ENCODE measurements at places on chromosomes 3 and 15. TPM values are rescaled to one million over a fixed set of nuclear protein-coding genes. Genes with fewer than 3 reads are reported as not detected.
A peak's percentile ranks its signal among the peaks of the same experiment; 100 is the strongest.

DNA sequence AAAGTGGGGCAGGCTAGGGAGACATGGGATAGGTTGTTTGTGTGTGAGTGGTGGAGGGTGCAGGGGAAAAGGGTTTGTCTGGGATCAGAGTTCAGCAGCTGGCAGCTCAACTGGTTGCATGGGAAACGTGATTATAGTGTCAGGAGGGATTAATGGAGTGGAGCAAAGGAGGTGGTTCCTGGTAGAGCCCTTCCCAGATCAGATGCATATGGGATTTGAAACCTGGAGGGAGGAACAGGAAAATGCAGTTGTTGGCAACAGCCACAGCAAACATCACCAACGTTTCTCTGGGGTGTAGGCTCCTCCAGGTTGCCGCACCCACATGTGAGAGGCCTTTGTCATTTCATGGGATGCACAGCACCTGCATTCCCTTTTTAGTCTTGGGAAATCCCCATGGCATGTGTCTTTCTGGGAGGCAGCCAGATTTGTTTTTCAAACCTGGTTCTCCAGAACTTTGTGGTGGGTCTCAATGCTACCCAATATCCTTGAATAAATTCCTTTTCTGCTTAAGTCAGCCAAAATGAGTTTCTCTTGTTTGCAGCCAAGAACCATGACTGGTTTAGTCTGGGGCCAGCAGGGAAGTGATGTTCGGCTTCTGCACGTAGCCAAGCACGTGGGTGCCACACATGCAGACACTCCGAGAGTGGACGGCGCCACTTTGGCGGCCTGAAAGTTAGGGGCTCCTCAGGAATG lies 61.3 kb downstream of the BDH1 start:
- no peaks in the 10 kb centered on the region for H3K27me3 ChIP-seq
- H3K4me1 ChIP-seq = no peaks in the 10 kb centered on the region
- H3K4me3 ChIP-seq = no peak overlapping the region

- H3K36me3 ChIP-seq = no peaks in the 10 kb centered on the region
- no peak for DNase-seq
Measured at GRCh38 chr3:184030536-184030935, 1.0 kb upstream of the HTR3D start.

GRCh38 chr15:66308531-66308930 lies 15.2 kb downstream of the DIS3L start:
- no peak overlapping the region for H3K4me3 ChIP-seq
- no peaks in the 10 kb centered on the region for H3K4me1 ChIP-seq
- H3K36me3 ChIP-seq = peaks cover 15% of the 10 kb centered on the region
- H3K27ac ChIP-seq = no peak overlapping the region

DNA sequence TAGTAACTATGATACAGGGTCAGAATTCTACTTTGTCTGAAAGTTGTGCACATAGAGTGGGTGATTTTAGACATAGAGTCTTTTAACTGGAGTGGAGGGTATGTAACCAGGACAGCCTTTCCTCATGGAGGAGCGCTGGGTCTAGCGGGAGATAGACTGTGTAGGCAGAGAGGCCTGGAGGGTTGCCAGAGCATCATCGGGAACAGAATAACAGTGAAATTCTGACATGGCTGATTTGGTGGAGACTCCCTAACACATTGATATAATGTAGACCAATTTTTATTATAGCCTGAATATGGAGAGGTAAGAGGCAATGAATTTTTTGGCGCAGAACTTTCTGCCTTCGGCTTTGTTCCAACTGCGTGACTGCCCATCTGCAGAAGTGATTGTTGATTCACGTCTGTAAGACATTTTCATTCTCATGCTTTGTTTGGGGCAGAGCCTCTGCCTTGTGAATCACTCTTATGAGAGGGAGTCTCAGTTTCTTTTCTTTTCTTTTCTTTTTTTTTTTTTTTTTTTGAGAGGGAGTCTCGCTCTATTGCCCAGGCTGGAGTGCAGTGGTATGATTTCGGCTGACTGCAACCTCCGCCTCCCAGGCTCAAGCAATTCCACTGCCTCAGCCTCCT lies 16.0 kb downstream of the LPP start:
- H3K27me3 ChIP-seq = no peaks in the 10 kb centered on the region
- DNase-seq = peak; percentile 40

GRCh38 chr15:20352241-20353200 lies 189.1 kb downstream of the GOLGA6L6 start:
- peaks cover 3% of the 10 kb centered on the region for H3K27me3 ChIP-seq
- no peak for DNase-seq
- H3K4me1 ChIP-seq = peaks cover 7% of the 10 kb centered on the region
- H3K36me3 ChIP-seq = no peaks in the 10 kb centered on the region
- no peak overlapping the region for H3K27ac ChIP-seq

DNA sequence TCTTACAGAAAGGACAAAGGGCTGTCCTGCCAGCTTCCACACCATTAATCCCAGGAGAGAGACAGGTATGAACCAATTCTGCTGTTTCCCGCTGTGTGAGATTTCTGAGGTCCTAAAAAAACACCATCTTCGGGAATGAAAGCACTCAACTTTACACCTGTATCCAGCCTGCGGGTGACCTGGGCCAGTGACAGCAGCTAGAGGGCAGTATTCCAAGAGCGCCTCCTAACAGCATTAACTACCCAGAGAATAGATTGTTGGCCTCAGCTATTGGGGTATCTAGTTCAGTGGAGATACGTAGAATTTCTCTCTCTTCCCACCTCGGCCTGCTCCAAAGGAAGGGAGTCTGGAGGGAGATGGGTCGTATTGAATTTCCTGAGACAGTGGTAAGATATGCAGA lies 55.1 kb downstream of the WDR76 start:
- peaks cover 2% of the 10 kb centered on the region for H3K4me1 ChIP-seq
- H3K4me3 ChIP-seq = no peak overlapping the region
- H3K27me3 ChIP-seq = no peaks in the 10 kb centered on the region

DNA sequence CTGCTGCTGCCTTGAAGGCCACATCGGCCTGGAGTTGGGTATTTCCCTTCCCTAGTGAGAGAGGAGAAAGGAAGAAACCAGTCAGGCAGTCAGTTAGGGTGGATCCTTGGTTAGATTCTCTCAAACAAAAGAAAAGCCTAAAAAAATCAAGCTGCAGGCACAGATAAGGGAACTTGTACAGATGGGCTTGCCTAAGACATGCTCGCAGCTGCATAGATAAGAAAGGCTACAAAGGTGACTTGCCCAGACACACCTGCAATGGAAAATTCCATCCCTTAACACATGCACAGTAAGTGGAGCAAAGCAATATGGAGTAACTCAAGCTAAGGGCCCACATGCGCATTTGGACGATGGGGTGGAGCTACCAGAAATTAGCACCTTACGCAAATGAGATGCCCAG lies 199.7 kb upstream of the ARPP21 start:
- H3K36me3 ChIP-seq = no peaks in the 10 kb centered on the region
- no peak overlapping the region for H3K27ac ChIP-seq
- no peak overlapping the region for H3K4me3 ChIP-seq
- H3K4me1 ChIP-seq = no peaks in the 10 kb centered on the region

- DNase-seq = no peak
- no peak overlapping the region for H3K4me3 ChIP-seq
- no peak overlapping the region for H3K27ac ChIP-seq
- no peaks in the 10 kb centered on the region for H3K27me3 ChIP-seq
Measured at GRCh38 chr3:152126260-152126659, 142.5 kb upstream of the MBNL1 start.

GRCh38 chr3:69032142-69032541 lies 18.7 kb upstream of the EOGT start:
- H3K27me3 ChIP-seq = no peaks in the 10 kb centered on the region
- DNase-seq = no peak
- no peak overlapping the region for H3K27ac ChIP-seq

GRCh38 chr3:185820973-185821758 lies 3.7 kb downstream of the IGF2BP2 start:
- no peaks in the 10 kb centered on the region for H3K36me3 ChIP-seq
- no peak overlapping the region for H3K4me3 ChIP-seq
- H3K27ac ChIP-seq = no peak overlapping the region
- peaks cover 45% of the 10 kb centered on the region for H3K27me3 ChIP-seq
- peaks cover 2% of the 10 kb centered on the region for H3K4me1 ChIP-seq

CYP8B1 gene
- not detected for total RNA-seq

GATM gene
- total RNA-seq = 0.91 TPM

CPNE9 gene
- total RNA-seq = not detected

ADGRG7 gene
- not detected for total RNA-seq

C3orf80 gene
- not detected for total RNA-seq

FES gene
- 22.6 TPM for total RNA-seq

Data from activated naive CD4-positive, alpha-beta T cell treated with anti-CD3 and anti-CD28 coated beads for 36 hours (primary cell).